Psoas muscle (tissue), 8 donors: ENCODE measurements at places on chromosomes 2 and 18. TPM values are rescaled to one million over a fixed set of nuclear protein-coding genes. Genes with fewer than 3 reads are reported as not detected.

GRCh38 chr18:32770054-32770665 is 2.7 kb downstream of the KLHL14 start:
- H3K4me3 ChIP-seq, result peak overlapping the region; percentile 60
- peaks cover 5% of the 10 kb centered on the region for H3K27me3 ChIP-seq
- H3K4me1 ChIP-seq, result no peaks in the 10 kb centered on the region
- no peak for DNase-seq
- H3K27ac ChIP-seq, result no peak overlapping the region
- no peaks in the 10 kb centered on the region for H3K36me3 ChIP-seq

GRCh38 chr2:45265336-45265735 is 256.1 kb upstream of the SIX2 start:
- no peaks in the 10 kb centered on the region for H3K36me3 ChIP-seq
- no peaks in the 10 kb centered on the region for H3K27me3 ChIP-seq
- H3K4me3 ChIP-seq, result no peak overlapping the region
- no peak for DNase-seq

DNA sequence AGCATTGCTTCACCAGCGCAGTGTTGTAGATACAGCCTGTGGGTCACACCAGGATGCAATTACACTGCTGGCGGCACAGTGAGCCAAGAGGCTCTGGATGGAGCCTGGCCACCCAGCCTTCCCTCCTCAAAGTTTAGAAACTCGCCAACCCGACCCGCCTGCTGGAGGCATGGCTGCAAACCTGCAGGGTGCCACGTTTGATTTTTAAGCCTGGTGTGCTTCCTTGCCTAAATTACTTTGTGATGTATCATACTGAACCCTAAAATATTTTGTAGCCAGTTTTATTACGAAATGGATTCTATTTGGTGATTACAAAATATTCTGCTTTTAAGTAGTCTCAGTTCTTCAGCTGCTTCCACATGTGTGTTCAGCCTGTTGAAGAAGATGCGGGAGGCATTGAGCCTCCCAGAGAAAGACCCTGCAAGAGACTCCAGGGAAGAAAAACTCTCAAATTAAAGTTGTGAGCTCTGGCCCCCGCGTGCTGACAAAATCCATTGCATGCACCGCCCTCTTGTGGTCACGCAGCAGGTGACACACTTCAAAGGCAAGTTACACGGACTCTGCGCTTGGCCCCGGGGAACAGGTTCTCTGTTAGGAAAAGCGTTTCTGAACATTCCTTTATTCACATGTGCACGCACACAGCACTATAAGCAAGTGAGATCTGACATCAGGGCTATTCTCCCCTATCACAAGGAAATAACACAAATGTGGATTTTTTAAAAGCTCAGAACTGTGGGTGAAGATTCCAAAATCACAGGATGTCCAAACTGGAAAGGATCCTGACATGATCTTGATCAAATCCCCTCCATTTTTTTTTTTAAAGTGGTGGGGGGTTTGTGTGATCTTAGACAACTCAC is 63.0 kb upstream of the TWIST2 start:
- H3K36me3 ChIP-seq, result no peaks in the 10 kb centered on the region
- no peak overlapping the region for H3K4me3 ChIP-seq
- H3K27me3 ChIP-seq, result no peaks in the 10 kb centered on the region

DNA sequence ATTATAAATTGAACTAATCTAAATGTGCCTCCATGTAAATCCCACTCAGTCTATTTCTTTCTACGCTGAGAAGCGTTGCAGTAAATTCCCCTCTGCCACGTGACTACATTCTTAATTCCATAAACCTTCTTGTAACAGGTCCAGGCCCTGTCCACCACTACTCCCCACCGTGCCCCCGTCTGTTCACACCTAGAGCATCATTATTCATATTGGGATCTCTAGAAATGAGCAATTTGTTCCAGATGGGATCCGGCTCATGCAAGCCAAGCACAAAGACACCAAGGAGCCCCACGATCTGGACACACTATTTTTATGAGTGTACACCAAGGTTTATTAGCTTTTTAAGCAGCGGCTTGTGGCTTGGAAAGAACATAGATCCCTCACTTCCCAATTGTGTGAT is 38.2 kb downstream of the BOLA3 start:
- H3K4me1 ChIP-seq, result no peaks in the 10 kb centered on the region
- no peak overlapping the region for H3K27ac ChIP-seq
- no peaks in the 10 kb centered on the region for H3K36me3 ChIP-seq
- no peak for DNase-seq

- no peak overlapping the region for H3K27ac ChIP-seq
- H3K4me1 ChIP-seq, result no peaks in the 10 kb centered on the region
- H3K36me3 ChIP-seq, result no peaks in the 10 kb centered on the region
- no peak for DNase-seq
- no peak overlapping the region for H3K4me3 ChIP-seq
- H3K27me3 ChIP-seq, result no peaks in the 10 kb centered on the region
Measured at GRCh38 chr18:37588289-37588688, 22.7 kb upstream of the CELF4 start.

GRCh38 chr2:23756593-23757292 is 170.2 kb downstream of the ATAD2B start:
- peaks cover 1% of the 10 kb centered on the region for H3K36me3 ChIP-seq
- no peak overlapping the region for H3K4me3 ChIP-seq
- no peak for DNase-seq
- no peaks in the 10 kb centered on the region for H3K27me3 ChIP-seq
- no peak overlapping the region for H3K27ac ChIP-seq
- peaks cover 25% of the 10 kb centered on the region for H3K4me1 ChIP-seq

- H3K4me3 ChIP-seq, result peak overlapping the region; percentile 78
- no peak for DNase-seq
- H3K27me3 ChIP-seq, result no peaks in the 10 kb centered on the region
- H3K4me1 ChIP-seq, result no peaks in the 10 kb centered on the region
- H3K36me3 ChIP-seq, result no peaks in the 10 kb centered on the region
- peak overlapping the region; percentile 34 for H3K27ac ChIP-seq
Measured at GRCh38 chr2:196640031-196640548, 575 bp downstream of the CCDC150 start.

Gene CFC1
- not detected for total RNA-seq

Gene SGPP2
- total RNA-seq, result 0.19 TPM

Gene OTOF
- total RNA-seq, result 2.2 TPM

Gene TSHZ1
- total RNA-seq, result 9.9 TPM

Gene UCN
- not detected for total RNA-seq
